Stimulated activated CD8-positive, alpha-beta memory T cell treated with anti-CD3 and anti-CD28 coated beads, Interleukin-7, amount 100 ng/mL, for 4 hours (primary cell): ENCODE measurements at places on chromosomes 6 and 20.

DNA sequence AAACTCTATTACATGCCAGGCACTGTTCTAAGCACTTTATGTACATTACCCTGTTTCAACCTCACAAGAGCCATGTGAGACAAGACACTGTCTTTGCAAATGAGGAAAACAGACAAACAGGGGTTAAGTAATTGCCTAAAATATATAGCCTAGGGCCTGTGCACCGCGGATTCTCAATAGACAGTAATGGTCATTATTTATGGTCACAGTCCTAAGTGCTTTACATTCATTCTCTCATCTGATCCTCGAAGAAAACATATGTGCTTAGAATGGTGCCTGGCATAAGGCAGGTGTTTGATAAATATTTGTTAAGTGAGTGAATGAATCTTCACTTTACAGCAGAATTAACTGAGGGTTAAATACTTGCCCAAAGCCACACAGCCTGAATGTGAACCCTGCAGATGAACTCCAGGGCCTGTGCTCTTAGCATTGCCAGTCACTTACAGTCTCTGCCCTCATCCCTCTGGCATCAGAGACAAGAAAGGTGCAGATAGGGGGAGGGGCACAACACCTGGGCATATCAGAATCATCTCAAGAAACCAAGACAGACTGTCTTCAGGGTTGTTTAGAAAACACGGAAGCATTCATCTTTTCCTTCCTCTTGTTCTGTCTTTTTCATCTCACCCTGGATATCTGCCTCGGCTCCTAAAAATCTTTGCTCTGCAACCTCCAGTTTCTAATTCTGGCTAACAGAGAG is 92.8 kb upstream of the SASH1 start:
- no peak for DNase-seq

DNA sequence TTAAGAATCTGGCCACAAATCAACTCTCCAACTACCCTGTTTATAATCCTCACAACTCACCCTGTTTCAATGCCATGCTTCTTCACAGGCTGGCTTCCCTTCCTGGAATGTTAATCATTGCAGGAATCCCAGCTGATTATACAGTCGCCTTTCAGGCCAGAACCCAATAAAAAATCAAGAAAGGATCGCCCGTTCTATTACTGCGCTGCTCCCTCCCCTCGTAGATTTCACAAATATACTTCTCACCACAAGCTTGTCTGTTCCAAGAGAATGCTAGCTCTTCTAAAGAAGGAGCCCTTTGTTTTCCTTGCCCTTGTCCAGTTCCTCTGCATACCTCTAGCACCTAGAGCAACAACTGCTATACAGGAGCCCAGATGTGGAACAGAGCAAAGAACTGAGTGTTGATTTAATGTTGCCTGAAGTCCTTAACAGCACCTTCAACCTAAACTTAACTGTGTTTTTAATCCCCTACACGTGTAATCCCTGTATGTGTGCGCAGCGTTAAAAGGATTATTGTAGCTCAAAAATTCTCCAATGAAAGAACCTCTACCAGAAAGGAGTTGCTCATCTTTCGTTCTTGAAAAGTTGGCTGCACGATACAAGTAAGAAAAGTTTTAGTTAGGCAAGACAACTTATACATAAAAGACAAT is 988 bp downstream of the ECHDC1 start:
- no peak for DNase-seq

DNA sequence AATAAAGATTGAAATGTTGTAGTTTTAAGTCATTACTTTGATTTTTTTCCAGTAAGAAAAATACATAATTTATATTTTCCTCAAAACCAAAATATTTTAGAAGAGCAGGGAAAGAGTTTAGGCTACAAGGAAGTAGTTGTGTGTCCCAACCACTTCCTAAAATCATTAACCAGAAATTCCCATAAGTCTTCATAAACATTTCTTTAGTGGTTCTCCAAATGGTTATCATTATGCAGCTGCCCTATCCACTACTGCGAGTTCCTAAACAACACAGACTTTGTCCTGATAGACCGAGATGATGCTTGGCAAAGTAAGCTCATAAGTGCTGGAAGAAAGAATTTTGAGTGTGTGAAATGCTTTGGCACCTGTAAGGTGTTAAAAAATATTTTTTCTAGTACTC is 93.6 kb downstream of the ARMC2 start:
- DNase-seq, result no peak

GRCh38 chr6:22651731-22652130 is 82.4 kb downstream of the HDGFL1 start:
- DNase-seq, result no peak

GRCh38 chr6:169720207-169720855 is 4.0 kb downstream of the PHF10 start:
- no peak for DNase-seq

DNA sequence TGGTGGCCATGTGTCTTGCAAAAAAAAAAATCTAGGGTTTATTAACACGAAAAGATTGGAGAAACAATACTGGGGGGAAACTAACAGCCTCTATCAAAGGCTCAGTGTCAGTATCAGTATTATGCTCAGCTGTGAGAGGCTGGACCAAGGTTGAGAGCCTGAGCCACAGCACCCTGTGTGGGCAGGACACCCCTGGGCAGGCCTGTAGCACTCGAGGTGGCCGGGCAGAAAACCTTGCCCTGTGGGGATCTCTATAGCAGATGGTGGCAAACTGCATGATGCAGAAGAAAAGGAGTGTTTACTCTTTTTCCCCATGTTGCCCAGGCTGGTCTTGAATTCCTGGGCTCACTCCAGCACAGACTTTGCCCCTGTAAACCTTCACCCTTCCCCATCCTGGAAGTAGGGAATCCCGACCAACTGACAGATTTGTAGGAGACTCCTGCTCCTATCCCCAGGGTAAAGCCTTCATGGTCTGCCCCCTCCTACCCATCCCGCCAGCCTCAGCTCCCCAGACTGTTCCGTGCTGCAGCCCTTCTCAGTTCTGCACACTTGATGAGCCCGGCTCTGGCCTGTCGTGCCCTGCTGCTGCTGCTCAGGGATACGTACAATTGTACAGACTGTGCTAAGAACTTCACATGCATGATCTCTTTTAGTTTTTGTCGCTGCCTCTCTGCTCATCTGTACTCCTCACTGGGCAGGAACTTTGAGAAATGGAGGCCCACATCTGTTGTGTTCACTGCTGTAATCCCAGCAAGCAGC is 8.0 kb upstream of the KIFC1 start:
- DNase-seq, result no peak

DNA sequence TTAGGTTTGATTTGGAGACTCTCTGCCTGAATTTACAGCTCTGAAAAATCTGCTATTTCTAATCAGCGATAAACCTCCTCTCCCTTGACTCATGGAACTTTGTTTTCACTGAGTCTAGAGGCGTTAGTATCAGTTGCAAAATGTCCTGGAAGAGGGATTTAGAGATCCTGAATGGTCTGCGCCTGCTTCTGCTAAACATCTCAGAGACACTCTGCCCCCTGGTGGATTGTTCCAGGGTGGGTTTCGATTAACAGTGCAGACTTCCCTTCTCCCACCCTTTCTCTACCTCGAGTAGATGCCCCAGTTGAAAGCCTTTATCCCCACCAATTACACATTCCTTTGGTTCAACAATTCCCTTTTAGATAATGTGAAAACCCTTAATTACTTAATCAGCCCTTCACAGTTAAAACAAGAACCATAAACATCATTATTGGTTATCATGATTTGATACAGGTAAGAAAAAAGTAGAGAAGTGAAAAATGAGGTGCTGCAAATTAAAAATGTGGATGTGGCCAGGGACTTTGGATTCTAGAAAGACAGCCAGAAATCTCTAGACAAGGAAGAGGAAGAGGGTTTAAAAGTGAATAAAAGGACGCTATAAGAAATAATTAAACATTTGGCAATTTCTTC is 5.5 kb downstream of the HTR1B start:
- no peak for DNase-seq

DNA sequence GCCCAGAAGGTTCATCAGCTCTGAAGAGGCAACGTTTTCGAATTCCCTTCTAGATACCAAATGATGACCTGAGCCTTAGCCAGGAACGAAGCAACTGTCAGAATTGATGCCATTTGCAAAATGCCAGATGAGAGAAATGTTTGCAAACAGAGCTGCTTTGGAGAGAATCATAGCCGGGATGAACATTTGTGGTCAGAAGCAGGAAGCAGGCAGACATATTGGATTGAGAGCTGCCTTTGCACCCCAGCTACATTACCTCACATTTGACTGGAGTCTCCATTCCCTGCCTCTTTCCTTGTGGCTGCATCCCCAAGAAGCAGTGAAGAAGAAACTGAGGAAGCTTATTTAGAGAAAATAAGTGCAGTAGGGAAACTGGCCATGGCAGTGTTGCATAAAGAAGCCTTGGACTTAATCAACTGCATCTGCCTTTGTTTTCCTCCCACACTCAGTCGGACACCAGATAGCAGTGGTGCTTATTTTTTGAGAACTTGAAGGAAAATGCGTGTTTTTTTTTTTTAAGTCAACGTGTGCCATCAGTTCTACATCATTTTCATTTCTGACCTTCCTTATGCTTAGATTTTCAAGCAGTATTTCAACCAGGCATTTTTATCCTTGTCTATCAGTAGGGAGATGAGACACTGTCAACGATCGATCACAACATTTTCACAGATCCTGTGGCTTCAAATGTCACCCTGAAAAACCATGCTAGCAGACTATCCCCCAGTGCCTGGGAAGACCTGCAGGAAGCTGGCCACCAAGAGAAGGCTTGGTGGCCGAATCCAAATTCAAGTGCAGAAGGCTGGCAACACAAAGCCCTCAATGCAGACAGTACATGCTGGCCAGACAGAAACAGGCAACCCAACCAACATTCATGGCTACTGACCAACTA is 541.2 kb upstream of the JARID2 start:
- DNase-seq, result no peak

GRCh38 chr6:112827793-112828192 is 480.7 kb downstream of the RFPL4B start:
- DNase-seq, result no peak

DNA sequence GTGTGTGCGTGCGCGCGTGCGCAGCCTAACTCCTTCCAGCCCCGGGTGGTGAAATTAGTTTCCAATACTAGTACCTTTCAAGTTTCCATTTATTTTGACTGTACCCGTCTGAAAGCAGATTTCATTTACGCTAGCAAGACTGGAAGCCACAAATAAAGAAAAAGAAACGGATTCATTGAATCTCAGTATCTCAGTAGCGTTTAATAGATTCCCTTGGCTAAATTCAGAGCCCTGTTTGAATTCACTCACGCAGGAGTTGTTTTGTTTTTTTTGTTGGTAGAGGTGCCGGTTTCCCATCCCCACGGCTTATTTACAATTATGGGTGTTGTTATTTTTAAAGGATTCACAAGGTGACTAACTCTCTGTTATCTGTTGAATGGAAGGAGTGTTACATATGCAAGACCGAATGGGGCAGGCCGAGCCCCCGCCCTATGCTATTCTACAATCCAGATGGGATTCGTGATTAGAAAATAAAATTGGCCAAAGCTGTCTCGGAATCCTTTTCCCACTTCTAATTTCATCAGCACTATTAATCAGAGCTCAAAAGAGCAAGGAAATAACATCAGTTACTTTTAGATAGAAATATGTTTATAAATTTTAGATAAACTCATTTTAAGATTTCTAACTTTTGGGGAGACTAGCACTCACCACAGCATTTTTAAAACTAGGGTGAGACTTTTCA is 2.3 kb upstream of the INSM1 start:
- no peak for DNase-seq

DNA sequence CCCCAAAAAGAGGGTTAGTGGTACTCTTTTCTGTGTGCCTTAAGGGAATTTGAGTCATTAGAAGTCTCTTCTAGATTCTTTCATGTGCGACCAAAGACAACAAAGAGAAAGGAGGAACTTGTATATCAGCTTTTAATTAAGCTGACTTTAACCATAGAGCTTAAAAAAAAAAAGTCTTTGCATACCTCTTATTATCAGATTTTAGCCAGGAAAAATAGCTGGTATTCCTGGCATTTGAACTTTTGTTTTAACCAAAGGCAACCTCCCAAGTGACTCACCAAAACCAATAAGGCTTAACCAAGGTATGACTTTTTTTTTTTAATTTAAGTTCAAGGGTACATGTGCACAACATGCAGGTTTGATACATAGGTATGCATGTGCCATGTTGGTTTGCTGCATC is 375.0 kb downstream of the CDC5L start:
- DNase-seq, result no peak

DNA sequence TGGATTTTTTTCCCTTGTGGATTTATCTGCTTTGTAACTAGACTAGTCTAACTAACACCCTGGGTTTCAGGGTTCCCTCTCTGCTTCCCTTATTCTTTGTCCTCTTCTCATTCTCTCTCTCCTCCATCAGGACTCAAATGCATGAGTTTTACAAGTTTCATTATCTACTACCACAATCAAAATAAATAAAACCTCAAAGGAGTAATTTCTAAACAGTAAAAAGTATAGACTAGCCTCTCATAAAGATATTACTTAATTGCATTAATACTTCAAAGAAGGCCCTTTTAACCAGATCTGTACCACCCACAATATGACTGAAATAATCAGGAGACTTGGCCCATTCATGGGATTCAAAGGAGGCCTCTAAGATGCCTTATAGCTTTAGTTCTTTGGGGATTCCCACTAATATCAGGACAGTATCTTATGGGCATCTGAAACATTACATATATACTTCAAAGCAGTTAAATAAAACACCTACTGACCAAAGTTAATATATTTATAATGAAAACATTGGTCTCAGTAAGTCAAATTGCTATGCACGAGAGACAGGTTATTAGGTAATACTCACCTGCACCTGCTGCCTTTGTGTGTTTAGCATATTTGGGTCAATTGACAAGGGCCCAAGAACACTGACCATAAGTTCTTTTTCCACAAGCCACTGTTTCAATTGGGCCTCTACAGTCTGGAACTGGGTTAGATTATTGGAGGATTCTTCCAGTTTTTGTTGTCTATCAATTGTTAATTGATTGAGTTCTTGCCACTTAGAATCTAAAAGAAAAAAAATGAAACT is 85.7 kb downstream of the DST start:
- DNase-seq, result no peak

- no peak for DNase-seq
These were observed 65.1 kb upstream of the ADGRG6 start for GRCh38 chr6:142236691-142237090.

- DNase-seq, result no peak
These were observed 10.7 kb downstream of the PSMG4 start for GRCh38 chr6:3269281-3269975.

- no peak for DNase-seq
These were observed 7.1 kb downstream of the CD93 start for GRCh38 chr20:23079016-23079351.

DNA sequence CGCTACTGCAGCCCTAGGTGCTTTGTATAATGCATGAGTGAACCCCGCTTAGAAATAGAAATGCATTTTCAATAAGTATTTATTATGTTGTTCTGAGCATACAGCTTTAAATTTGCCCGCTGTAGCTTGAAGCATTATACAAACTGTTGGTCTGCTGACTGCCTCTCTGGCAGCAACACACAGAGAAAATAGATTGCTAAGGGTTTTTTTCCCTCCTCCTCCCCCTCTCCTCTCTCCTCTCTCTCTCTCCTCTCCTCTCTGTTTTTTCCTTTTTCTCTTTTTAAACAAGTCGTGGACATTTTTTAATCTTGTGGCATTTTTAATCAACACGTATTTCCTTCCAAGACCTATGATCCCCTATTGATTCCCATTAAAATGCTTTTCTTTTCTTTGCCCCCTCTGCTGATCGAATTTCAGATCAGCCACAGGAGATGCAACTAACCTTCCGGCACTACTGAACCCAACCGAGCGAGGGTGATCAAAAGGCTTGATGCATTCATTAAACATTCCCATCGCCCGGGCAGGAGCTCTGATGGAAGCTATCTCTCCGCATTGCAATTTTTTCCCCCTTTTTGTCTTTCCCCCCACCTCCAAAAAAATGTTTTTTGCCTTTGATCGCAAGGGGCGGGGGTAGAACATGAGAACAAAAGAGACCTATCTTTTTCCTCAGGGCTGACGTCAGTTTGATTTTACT is 90.7 kb upstream of the ARID1B start:
- no peak for DNase-seq
